LoVo (cell line): ENCODE measurements at places on chromosomes 12 and 14.

DNA sequence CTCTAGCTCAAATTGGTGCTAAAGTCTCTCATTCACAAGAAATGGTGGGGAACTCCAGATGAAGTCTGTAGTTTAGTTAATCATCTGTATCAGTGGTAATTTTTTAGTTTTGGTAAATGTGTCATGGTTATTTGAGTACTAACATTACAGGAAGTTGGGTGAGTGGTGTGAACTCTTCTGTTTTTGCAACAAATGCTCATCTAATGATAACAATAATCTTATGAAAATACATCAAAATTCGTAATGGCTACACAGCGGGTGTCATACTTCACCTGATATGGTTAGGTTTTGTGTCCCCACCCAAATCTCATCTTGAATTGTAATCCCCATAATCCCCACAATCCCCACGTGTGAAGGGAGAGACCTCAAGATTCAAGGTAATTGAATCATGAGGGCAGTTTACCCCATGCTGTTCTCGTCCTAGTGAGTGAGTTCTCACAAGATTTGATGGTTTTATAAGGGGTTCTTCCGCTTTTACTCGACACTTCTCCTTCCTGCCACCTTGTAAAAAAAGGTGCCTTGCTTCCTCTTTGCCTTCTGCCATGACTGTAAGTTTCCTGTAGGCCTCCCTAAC is 209.3 kb upstream of the FOXN3 start:
- no peak for DNase-seq

DNA sequence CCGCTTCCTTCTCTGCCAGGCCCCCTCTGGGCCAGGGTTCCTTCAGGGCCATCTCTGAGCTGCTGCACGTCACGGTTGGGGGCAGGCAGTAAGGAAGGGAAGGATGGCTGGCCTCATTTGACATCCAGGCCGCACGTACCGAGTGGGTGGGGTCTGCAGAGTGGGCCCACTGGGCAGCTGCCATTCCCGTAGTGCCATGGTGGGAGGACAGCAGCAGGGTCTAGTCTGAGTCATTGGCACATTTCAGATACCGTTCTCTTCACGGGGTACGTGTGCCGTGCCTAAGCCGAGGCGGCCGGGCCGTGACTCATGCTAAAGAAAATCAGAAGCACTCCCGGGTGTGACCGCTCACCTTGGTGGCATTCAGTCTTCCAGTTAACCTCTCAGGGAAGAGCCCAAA is 43.9 kb downstream of the IL31 start:
- no peak for DNase-seq

- DNase-seq = no peak
Measured at GRCh38 chr14:85159726-85160125, 370.2 kb upstream of the FLRT2 start.

GRCh38 chr12:57694459-57695019 is 607 bp downstream of the OS9 start:
- peak; percentile 14 for DNase-seq

GRCh38 chr12:19186722-19187661 is 57.5 kb downstream of the PLEKHA5 start:
- DNase-seq = peak; percentile 61

- no peak for DNase-seq
Measured at GRCh38 chr12:24851341-24851740, 97.6 kb downstream of the BCAT1 start.

DNA sequence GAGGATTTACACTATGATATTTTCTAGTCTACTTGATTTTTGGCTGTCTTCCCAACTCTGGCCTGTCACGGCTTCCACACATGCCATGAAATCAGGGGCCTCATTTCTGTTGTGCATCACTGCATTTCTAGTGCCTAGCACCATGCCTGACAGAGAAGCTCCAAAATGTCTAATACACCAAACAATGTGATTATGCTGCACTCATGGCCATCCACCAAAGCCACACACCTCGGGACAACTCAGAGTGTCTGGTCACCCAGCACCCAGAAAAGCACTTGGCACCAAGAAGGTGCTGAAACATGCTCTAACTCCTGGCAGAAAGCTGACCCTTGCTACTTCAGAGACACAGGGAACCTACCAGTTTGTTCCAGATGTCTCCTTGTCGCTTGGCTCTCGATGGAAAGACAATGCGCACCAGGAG is 11.3 kb downstream of the GCN1 start:
- DNase-seq = no peak

DNA sequence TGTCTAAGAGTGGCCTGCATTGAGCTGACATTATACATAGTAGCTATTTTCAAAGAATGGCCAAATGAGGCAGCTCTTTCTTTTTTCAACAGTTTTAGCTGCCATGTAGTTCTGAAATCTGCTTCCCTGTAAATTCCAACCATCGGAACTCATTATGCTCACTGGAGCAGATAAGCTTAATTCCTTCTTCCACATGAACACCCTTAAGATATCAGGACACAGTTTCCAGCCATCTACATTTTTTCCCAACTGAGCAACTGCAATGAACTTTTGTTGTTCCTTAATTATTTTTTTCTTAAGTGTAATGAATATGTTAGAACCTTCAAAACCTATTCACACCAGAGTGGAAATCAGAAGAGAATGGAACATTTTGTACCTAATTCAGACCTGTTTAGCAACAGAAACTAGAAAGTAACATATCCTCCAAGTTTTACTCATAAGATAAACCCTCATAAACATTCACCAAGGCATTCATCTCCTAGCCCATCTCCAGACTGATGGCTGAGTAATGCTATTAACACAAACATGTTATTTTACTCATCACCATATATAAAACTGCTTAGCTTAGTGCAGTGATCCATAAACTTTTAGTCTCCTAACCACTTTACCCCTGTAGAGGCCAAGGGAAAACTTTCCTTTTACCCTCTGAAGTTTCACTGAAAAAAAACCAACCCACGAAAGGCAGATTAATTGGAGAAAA is 296.1 kb upstream of the SYT1 start:
- no peak for DNase-seq

- DNase-seq = no peak
Measured at GRCh38 chr12:101591781-101592180, 3.0 kb upstream of the MYBPC1 start.

DNA sequence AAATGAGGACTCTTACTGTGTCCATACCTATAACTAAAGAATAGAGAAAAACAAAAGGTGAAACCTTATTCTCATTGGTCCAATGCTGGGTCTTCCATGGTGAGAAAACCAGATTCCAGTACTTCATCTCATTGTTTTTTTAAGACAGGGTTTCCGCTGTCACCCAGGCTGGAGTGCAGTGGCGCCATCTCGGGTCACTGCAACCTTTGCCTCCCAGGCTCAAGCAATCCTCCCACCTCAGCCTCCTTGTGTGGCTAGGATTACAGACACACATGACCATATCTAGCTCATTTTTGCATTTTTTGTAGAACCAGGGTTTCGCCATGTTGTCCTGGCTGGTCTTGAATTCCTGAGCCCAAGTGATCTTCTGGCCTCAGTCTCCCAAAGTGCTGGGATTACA is 13.3 kb downstream of the RBM23 start:
- DNase-seq = no peak

- no peak for DNase-seq
Measured at GRCh38 chr14:76727384-76727783, 33.9 kb upstream of the VASH1 start.

- peak; percentile 15 for DNase-seq
Measured at GRCh38 chr12:77299910-77300669, 234.7 kb upstream of the E2F7 start.
